ENCODE measurements at places on chromosomes 3 and 15. TPM values are rescaled to one million over a fixed set of nuclear protein-coding genes. Genes with fewer than 3 reads are reported as not detected.

DNA sequence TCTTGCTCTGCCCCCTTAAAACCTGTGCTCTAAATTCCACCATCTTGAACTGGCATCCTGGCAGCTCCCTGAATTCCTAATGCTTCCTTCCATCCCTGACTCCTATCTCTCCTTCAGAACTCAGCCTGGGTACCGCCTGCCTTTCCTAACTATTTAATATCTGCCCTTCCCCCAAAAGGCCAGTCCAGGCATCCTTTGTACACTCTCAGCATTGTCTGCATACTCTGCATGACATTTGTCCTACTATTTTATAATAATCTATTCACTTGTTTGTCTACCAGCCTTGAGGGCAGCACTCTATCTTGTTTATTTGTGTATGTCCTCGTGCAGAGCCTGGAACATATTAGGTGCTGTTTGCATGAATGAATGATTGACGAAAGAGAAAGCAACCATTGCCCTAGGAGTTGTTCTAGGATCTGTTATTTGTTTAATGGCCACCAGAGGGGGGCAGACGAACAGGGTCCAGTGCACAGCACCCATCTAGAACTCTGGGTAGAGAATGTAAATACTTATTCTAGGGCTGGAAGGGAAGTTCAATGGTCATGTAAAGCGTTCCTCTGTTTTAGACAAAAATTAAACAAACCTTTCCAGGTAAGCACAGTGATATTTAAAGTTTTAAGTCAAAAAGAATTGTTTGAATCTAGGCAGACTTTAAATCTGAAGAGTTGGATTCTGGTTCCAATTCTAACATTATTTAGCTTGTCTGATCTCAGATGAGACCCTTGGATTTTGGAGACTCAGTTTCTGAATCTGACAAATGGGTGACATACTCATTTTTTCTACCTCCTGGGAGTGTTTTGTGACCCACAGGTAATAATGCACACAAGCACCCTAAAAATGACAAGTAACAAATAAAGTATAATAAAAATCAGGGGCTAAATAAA lies 125.8 kb upstream of the GALNT15 start:
- peak; percentile 66 for DNase-seq

DNA sequence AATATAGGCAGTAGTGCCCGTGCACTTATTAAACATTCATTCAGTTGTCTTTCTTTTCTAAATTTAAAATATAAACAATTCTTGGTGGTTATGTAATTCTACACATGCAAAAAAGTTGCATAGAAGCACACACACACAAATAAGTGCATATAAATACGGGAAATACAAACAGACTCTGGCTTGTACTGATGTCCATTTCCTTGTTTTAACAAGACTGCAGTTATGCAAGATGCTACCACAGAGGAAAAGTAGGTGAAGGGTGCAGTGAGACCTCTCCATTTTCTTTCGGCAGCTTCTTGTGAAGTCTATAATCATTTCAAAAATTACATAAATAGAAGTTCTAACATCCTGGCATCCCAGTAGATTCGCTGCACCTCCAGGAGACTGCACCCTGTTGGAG lies 130.6 kb upstream of the BCL6 start:
- DNase-seq, result no peak

DNA sequence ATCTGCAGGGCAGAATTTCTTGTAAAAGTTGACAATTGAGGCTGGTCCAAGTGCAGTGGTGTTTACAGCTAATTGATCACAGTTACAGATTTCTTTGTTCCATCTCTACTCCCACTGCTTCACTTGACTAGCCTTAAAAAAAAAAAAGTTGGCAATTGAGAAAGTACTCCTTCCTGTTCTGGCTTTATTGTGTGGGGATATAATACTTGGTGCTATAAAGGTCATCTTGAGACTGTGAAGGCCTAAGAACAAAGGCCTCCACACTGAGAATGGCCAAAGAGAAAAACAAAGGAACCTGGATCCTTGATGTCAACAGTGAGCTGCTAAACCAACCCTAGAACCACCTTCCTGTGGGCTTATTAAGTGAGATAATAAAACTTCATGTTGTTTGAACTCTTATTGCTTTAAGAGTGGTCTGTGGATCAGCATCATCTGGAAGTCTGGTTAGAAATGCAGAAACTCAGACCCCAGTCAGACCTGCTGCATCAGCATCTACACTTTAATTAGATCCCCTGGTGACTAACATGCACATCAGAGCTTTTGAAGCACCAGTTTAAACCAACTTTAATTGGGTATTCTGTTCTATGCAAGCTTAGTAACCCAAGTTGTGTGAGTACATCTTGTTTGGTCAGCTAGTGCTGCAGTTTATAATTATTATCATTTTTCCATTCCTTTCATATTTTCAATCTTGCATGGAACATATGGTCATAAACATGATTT lies 55.2 kb downstream of the TMOD3 start:
- no peak for DNase-seq

DNA sequence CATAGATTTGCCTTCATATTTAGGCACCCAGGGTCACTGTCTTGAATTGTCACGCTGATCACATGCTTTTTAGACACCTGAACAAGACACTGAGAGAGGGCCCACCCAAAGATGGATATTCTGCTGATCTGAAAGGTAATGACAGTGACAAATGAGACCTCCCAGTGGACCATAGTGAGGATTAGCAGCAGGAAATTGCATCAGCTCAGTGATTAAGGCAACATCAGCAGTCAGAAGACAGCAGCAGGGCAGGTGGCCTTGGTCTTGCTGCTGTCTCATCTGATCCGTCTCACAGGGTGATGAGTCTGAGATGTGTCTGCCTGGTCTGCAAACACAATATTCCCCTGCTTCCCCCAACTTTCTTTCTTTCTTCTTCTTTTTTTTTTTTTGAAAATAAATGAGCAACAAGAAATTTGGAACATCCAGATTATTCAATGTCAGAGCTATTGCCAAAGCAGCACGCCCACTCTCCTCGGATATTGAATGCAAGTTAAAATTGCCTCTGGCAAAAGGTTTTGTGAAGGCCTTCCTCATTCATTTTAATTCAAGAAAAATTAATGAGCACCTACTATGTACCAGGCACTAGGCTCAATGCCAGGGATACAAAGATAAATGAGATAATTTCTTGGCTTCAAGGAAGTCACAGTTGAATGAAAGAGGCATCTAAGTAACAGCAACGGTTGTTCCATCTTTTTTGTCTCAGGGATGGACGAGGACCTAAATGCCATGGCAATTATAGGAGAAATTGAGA lies 14.1 kb downstream of the OTOL1 start:
- no peak for DNase-seq

Gene C2CD4B
- polyA plus RNA-seq, result 2.1 TPM

Gene SLITRK3
- polyA plus RNA-seq, result 0.39 TPM

Gene CADPS
- 5.1 TPM for polyA plus RNA-seq
